ENCODE measurements at places on chromosomes 1 and 21.

DNA sequence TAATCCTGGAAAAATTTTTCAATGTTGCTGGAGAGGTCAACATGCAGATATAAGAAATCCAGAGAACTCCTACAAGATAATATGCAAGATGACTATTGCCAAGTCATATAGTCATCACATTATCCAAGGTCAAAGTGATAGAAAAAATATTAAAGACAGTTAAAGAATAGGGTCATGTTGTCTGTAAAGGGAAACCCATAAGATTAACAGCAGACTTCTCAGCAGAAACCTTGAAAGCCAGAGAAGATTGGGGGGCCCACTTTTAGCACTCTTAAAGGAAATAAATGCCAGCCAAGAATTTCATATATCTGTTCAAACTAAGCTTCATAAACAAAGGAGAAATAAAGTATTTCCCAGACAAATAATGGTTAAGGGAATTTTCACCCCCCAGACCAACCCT is 64.1 kb downstream of the PTGFR start:
- no peak for DNase-seq

DNA sequence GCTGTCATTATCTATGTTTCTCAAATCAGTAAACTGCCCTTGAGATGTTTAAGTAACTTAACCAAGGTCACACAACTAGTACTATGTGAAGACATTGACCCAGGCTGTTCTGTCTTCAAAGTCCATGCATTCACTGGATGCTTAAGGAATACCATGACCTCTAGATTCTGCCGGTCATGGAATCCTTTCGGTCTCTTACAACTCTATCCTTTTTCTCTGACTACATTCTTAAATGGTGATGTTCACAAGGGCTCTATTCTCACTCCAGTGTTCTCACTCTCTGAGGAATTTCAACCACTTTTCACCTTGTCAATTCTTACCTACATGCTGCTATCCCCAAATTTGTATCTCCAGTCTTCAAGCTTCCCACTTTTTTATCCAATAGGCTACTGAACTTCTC is 15.2 kb downstream of the CRYZ start:
- no peak for DNase-seq

DNA sequence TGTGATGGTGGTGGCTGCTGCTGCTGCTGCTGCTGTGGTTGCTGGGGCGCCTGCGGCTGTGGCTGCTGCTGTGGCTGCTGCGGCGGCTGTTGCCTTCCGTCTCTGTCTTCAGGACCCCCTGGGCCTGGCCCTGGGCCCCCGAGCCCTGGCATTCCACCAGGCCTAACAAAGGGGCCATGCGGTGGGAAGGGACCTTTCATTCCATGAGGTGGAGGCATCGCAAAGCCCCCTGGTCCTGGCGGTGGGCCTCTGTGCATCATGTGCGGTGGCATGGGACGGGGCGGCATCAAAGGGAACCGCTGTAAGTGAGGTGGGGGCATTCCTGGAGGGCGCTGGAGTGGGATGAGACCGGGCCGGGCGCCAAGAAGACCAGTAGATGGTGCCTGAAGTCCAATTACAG is 12.4 kb downstream of the SOD1 start:
- DNase-seq = no peak

DNA sequence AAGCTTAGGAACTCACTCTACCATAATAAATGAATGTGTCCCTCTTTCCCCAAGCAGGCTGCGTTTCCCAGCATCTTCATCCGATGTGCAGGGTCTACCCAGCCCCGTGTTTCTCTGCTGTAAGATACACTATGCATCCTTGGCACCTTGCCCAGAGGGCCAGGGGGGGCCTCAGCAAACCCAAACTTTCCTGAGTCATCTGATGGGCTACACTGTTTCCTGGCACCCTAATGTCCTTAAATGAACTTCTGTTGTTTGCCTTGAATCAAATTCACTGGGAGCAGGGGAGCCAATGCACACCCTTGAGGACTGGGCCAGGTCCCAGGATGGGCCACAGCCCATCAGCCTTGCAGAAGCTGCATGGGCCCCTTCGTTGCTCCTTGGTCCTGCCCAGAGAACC is 145.5 kb downstream of the IGSF21 start:
- DNase-seq = no peak

DNA sequence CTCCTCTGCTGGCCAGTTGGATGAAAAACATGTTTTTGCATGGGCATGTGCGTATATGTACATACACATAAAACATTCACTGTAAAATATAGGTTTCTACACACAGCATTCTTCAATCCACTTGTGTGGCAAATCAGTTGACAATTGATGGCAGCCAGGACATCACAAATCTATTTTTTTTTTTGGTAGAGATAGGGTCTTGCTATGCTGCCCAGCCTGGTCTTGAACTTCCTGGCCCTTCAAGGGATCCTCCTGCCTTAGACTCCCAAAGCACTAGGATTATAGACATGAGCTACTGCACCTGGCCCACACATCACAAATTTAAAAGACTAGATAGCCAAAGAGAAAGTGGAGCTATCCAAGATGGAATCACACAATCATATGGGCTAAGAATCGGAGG is 39.6 kb downstream of the ARHGEF11 start:
- no peak for DNase-seq

Data from Caki2 (cell line).